Cardiac muscle cell (in vitro differentiated cells and primary cell): ENCODE measurements at places on chromosomes 16 and 17. TPM values are rescaled to one million over a fixed set of nuclear protein-coding genes. Genes with fewer than 3 reads are reported as not detected.

DNA sequence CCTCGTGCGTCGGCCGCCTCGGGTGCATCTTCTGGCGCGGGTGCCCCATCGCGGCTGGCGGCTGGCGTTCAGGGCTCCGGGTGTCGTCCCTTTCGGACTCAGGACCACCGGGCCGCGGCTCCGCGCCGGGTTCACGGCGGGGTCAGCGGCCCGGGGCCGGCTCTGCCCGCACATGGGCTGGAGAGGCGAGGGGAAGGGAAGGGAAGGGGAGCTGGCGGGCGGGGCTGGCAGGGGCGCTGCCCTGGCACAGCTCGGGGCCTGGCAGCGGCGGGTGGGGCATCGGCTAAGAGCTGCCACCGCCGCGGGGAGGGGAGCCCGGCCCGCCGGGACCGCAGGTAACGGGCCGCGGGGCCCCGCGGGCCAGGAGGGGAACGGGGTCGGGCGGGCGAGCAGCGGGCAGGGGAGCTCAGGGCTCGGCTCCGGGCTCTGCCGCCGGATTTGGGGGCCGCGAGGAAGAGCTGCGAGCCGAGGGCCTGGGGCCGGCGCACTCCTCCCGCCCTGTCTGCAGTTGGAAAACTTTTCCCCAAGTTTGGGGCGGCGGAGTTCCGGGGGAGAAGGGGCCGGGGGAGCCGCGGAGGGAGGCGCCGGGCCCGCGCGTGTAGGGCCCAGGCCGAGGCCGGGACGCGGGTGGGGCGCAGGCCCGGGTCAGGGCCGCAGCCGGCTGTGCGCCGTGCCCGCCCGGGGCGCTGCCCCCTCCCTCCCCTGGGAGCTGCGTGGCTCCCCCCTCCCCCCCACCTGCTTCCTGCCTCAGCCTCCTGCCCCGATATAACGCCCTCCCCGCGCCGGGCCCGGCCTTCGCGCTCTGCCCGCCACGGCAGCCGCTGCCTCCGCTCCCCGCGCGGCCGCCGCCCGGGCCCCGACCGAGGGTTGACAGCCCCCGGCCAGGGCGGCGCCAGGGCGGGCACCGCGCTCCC is 646 bp downstream of the HIC1 start:
- DNase-seq: peak; percentile 70

ATF7IP2 gene
- 26.0 and 29.6 TPM in 2 replicates for total RNA-seq

GRCh38 chr16:22933173-22933572 is 119.2 kb downstream of the HS3ST2 start:
- peak; percentile 5 for DNase-seq

FBXW10 gene
- total RNA-seq: 0.04 and 0.12 TPM in 2 replicates

DNA sequence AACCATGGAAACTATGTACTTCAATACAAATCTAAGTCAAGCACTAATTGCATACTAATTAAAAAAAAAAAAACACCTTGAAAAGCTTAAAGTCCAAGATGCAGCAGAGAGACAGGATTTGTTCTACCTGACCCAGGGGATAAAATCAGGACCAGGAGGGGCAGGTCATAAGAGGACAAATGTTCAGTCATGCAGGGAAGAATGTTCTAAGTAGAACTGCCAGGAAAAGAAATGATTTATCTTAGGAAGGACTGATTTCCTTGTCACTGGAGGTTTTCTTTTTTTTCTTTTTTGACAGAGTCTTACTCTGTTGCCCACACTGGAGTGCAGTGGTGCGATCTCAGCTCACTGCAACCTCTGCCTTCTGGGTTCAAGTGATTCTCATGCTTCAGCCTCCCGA is 9.1 kb upstream of the GHDC start:
- no peak for DNase-seq

- DNase-seq: peak; percentile 55
Observed at GRCh38 chr17:51166987-51167931, 1.0 kb downstream of the NME2 start.

DNA sequence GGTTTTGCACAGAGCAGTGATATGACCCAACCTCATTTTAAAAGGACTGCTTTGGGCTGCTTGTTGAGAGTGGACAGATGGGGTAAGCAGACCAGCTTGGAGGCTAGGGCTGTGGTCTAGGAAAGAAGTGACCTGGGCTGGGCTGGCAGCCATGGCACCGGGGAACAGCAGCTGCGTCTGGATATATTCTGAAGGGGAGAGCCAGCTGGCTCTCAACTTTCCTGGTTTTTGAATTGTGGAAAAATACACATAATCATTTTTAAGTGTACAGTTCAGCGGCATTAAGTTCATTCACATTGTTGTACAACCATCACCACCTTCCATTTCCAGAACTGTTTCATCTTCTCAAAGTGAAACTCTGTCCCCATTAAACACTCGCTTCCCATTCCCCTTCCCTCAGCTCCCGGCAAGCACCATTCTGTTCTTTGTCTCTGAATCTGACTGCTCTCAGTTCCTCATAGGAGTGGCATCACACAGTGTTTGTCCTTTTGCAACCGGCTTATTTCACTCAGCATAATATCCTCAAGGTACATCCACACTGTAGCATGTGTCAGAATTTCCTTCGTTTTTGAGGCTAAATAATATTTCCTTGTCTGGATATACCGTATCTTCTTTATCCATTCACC is 113.2 kb downstream of the SPECC1 start:
- DNase-seq: no peak

PYDC1 gene
- total RNA-seq: not detected in 2 replicates

- peak; percentile 58 for DNase-seq
Observed at GRCh38 chr16:69166221-69166833, 20.6 kb upstream of the SNTB2 start.

RTN4RL1 gene
- 34.3 and 45.4 TPM in 2 replicates for total RNA-seq

GRCh38 chr17:50668025-50668837 is 33.5 kb downstream of the ABCC3 start:
- DNase-seq: peak; percentile 65

TRIM47 gene
- total RNA-seq: 1.3 and 4.6 TPM in 2 replicates

ST6GALNAC1 gene
- 0.99 TPM in 1 of 2 replicates, not detected in the other for total RNA-seq

DNA sequence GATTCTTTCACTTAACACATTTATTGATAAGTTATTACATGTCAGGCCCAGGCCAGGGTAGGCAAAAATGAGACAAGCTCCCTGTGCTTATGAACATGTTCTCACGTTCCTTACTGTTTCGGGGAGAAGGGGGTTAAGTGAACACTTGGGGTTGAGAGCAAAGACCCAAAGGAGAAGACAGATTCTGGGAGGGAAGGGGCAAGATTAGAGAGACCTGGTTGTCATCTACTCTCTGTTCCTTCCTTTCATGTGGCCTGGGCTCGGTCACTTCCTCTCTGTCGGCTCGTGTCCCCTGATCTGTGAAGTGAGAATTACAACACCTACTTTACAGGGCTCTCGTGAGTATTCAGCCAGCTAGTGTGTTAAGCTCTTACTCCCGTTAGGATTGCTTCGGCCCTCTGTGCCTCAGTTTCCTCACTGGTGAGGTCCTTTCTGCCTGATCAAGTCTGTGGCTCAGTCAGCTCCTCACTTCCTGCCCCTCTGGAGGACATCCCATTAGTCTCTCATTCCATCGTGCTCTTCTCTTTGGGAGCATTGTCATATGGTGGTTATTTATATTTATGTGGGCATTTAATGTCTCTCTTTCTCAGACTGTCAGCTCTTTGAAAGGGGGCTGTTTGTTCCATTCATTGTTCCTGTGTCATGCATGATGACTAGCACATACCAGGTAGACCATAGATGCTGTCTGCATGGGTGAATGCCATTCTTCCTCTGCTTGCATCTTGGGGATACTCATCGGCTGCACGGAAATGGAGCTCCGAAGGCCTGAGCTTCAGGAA is 38.9 kb downstream of the PLCG2 start:
- no peak for DNase-seq

KRT27 gene
- total RNA-seq: not detected in 2 replicates

TMEM11 gene
- total RNA-seq: 37.9 and 42.9 TPM in 2 replicates

DNA sequence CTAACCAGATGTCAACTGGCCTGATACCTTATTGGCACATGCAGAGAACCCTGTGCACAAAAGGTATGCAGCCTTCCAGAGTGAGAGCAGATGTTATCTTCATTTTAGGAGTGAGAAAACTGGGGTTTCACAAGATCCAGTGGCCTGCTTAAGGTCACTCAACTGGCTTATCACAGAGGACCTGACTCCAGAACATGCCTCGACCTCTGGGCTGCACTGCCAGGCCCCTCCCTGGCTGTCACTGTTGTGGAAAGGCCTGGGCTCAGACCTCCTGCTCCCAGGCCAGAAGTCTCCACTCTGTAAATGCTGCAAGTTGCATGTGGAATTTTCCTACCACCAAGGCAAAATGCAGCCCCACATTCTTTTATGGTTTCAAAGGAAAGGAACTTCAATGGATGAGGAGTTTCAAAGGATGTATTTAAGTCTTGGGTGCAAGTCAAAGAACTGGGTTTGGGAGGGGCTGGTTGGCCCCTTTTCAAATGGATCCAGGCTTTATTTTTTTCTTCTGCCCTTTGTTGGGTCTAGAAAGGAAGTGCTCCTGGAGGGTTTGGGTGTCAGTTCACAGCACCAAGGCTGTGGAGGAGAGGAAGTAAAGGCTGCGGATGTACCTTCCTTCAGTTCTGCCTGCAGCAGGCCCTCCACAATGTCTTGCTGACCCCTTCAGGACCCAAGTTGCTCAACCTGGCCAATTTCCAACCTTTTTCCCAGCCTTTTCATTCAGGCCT is 30.4 kb upstream of the SMPD3 start:
- no peak for DNase-seq

DNA sequence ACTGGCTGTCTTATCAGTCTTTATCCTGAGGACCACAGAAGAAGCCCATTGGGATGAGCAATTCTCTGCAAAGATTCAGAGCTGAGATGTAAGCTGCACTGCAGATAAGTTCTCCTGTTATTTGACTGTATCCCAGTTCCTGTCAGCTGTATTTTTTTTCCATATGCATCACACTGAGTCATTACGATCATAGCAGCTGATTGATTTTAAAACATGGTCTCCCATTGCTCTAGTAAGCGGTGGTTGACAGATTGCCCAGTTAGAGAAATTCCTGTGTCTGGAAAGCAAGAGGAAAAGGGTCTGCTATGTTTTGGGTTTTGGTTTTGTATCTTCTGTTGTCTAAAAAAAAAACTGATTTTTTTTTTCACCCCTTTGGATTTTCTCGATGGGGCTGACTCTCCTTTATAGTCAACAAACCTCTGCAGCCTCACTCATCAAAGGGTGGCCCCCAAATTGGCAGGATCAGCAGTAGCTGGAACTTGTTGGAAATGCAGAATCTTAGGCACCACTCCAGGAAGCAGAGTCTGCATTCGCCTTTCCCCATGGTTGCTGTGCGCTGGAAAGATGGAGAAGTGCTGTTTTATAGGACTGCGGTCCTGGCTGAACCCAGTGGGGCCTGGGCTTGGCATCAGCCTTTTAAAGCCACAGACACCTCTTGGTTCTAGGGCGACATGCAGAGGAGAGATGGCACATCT is 220.1 kb upstream of the MPHOSPH6 start:
- DNase-seq: no peak

DNA sequence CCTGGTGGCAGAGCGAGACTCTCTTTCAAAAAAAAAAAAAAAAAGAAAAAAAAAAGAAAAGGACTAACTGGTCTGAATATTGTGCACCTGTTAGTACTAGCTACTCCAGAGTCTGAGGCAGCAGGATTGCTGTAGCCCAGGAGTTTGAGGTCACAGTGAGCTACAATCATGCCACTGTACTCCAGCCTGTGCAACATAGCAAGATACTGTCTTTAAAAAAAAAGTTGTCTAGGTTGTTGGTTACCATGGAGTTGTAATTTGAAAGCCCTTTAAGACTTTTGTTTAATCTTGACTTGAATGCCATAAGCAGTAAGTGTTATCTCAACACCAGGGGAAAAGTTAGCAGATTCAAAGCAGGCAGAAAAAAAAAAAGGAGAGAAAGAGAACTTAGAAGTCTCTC is 10.9 kb upstream of the C16orf54 start:
- DNase-seq: peak; percentile 36

DNA sequence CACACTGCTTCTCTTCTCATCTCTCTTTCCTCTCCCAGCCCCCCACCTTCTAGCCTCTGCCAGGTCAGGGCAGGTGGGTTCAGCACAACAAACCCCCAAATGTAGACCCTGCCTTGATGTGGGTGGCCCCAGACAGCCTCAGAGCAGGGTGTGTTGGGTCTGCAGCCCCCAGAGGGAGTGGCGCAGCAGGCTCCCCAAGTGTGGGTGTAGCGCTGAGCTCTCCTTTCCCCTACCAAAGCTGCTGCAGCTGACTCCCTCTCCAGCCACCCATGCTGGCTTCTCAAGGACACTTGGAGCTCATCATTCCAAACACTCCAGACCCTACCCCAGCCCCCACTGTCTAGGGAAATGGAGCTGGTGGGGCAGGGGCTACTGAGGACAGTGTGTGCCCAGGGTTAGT is 27.3 kb downstream of the NLRC3 start:
- no peak for DNase-seq

COX6A2 gene
- total RNA-seq: 40.7 and 69.7 TPM in 2 replicates

MYO15A gene
- 2.5 and 4.9 TPM in 2 replicates for total RNA-seq

DNA sequence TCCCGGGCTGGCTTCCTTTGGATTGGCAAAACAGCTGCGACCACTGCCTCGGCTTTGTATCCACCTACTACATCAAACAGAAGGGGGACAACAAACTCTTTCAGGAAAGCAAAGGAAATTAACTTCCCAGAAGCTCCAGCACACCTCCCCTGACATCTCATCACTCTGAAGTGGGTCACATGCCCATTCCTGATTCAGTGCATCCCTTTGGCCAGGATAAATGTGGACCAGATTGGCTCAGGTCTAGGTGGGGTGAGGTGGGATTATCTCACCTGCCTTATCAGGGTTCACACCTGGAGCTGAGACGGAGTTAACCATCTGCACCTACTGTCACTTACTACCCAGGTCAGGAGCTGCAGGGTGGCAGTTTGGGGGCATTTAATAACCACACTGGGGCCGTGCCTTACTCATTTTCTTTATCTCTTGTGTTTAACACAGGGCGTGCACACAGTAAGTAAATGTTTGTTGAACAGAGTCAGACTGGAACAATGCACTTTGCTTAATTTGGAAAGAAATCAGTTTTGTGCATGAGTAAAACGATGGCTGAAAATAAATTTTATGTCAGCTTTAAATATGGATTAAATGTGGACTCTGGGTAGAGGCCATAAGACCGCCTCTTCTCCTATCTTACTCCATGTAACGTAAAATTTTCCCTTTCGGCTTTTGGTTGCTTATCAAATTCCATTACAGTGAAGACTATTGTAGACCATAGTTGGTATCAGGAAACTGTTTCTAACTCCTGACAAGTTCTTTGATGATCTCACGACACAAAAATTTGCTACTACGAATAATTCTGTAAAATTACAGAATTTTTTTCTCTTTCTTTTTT is 36.0 kb downstream of the IQCK start:
- DNase-seq: no peak

GPR139 gene
- total RNA-seq: not detected in 2 replicates

HAS3 gene
- 0.03 and 0.46 TPM in 2 replicates for total RNA-seq

DNA sequence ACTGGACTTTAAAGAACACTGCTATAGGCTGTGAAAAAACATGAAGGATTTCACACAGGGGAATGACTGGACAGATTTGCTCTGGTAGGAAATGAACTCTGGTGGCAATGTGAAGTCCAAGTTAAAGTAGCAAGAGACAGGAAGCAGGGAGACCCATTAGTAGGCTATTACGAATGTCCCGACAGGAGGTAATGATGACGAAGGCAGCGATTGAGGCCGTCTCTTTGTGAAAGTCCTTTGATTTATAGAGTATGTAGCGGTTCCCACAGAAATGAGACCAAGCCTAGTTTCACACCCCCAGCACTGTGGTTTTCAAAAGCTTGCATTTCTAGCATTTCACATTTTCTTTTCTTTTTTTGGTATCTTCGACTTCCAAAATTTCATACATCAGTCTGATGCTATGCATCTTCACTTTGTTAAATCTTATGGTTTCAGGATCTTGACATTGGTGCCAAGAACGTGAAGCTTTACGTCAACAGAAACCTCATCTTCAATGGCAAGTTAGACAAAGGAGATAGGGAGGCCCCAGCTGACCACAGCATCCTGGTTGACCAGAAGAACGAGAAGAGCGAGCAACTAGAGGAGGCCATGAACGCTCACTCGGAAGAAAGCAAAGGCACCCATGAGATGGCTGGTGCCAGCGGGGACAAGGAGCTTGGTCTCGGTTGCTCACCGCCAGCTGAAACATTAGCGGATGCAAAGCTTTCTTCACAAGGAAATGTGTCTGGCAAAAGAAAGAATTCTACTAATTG is 189.8 kb downstream of the KATNIP start:
- DNase-seq: no peak
